Activated T-cell treated with anti-CD3 and anti-CD28 coated beads, Interleukin-2, amount 50 U/mL, for 48 hours (primary cell): ENCODE measurements at places on chromosomes 3 and 15.

- no peak for DNase-seq
These were observed 374.7 kb downstream of the VPS13C start for GRCh38 chr15:61685534-61685933.

DNA sequence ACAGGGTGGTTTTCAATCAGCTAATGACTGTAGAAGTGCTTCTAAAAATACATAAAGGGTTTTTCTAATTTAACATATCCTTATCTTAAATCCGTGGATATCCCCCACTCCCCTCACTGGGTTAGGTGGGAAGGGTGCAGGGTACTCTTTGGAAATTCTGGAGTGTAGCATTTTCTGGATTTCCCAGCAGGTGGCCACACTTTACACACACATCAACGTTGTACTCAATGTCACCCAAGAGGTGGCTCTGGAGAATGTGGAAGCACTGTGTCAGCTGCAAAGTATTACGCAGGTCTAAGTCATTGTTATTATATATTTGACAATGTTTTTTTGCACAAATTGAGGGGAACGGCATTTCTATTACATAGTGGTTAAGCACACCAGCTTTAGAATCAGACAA is 168.8 kb downstream of the CHDH start:
- DNase-seq, result no peak

- no peak for DNase-seq
These were observed 19.5 kb downstream of the ZXDC start for GRCh38 chr3:126456211-126456610.

DNA sequence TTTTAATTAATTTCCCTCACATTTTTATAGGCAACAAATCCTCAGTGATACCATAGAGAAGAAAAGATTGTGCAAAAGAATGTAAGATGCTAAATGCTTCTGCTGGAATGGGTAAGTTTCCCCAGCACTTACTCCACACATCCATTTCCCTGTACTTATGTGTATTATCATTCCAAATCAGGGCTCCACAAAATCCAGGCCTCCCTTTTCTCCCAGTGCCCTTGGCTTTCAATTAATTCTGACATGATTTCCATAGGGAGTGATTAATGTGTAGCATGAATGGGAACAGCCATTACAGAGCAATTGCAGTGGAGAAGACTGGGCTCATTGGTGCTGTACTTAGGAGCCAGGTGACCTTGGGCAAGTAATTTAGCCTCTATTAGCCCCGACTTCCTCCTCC is 41.3 kb upstream of the UBE2E1 start:
- DNase-seq, result no peak

DNA sequence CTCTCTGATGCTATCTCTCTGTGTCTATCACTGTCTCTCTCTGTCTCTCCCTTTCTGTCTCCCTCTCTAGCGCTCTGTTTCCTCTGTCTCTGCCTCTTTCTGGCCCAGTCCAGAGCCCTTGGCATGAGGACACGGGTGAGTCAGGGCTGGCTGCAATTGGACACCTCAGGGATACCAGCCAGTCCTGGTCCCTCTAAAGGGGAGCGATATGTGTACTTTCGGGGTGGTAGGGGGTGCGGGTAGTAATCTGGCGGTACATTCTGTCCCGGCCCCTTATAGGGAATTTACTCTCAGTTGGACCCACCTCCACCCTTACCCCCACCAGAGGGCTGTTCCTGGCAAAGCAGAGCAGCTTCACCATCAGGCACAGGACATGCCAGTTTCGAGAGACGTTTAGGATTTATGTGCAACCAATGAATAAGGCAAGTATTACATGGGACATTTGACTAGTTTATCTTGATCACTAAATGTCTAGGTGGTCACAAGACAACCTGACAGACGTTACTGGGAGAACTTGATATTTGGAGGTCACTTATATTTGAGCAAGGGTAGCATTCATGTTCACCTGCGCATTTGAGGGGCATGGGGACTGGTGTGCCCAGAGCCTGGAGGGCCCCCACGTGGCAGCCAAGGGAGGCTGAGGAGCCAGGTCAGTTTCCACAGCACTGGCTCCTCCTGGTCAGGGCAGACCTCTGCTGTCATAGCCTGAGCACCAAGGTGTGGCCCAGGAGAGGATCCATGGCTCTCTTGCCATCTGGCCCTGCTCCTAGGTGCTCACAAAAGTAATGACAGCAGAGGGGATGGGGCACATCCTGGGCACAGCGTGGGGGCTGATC is 256.1 kb downstream of the PLCL2 start:
- no peak for DNase-seq

- DNase-seq, result no peak
These were observed 81.5 kb downstream of the DIPK2A start for GRCh38 chr3:144053121-144053520.

- no peak for DNase-seq
These were observed 201.3 kb upstream of the MRPL3 start for GRCh38 chr3:131704098-131704497.

GRCh38 chr3:186630950-186631641 is 9.1 kb upstream of the FETUB start:
- no peak for DNase-seq

DNA sequence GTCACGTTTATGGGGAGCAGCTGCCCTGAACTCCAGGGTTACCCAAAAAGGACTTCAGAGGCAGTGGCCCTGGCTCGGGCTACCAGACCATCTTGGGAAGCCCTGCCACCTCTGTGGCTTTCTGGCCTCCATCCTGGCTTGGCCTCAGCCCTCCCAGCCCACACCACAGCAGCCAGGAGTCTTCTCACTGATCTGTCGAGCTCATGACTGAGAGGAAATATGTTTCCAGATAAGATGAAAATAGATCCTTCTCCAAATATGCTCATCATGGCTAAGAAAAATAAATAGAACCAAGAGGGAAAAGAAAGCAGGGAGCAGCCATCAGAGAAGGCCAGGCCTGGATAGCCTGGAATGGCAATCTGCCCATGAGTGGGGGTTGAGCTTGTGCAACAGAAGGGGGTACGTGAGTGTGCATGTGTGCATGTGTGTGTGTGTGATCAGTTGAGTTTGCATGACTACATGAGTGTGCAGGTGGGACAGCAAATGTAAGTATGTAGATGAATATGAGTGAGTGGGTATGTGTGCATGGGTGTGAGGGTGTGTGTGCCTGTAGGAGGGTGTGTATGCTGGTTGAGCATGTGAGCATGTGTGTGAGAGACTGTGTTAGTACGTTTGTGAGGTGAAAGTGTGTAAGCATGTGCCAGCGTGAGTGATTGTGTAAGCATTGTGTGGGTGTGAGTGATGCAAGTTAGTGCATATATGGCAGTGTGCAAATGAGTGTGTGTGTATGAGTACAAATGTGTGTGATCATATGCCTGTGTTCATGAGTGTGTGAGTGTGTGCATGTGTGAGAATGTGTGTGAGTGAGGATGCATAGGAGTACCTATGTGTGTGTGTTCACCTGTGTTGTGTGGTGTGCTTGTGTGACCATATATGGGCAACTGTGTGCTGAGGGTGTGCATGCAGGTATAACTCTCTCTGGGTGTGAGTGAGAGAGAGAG is 9.9 kb upstream of the RFT1 start:
- no peak for DNase-seq

- DNase-seq, result no peak
These were observed 730.7 kb downstream of the AGBL1 start for GRCh38 chr15:86810329-86810728.

DNA sequence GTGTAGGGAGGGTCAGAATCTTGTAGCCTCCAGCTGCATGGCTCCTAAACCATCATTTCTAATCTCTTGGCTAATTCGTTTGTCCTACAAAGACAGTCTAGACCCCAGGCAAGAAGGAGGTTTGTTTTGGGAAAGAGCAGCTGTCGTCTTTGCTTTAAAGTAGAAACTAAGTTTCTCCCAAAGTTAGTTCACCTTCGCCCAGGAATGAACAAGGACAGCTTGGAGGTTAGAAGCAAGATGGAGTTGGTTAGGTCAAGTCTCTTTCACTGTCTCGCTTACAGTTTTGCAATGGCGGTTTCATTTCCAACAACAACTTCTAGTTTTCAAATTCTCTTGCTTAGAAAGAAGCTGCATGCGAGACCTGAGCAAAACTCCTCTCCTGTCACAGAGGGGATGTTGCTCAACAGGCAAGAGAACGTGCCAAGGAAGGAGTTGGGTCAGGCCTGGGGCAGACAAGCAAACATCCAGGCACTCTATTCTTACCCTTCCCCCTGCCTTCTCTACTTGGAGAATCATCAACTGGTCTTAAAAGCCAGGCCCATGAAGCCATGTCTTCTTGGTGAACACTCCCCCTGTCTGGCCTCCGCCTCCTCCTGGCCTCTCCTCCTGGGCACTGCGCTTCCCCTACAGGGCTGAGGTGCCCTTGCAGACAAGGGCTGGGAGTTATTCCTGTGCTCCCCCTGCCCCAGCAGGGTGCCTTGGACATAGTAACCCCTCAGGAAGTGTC is 57.6 kb downstream of the TMEM44 start:
- DNase-seq, result no peak

DNA sequence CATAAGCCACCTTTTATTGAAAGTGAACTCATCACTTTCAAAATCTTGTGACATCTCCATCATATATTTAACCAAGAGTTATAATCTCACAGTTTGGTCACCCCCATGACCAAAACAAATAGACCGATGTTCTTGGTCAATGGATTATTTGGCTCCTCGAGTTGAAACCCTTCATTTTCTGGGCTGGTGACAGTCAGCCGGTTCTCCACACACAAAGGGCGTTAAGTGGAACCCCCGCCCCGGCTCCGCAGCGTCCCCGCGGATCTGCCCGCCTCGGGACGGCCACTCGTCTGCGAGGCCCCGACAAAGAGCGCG is 772 bp downstream of the TSPAN3 start:
- no peak for DNase-seq

GRCh38 chr3:127777921-127778656 is 44.2 kb downstream of the MGLL start:
- no peak for DNase-seq

GRCh38 chr15:78950902-78951840 is 6.3 kb upstream of the CTSH start:
- no peak for DNase-seq

DNA sequence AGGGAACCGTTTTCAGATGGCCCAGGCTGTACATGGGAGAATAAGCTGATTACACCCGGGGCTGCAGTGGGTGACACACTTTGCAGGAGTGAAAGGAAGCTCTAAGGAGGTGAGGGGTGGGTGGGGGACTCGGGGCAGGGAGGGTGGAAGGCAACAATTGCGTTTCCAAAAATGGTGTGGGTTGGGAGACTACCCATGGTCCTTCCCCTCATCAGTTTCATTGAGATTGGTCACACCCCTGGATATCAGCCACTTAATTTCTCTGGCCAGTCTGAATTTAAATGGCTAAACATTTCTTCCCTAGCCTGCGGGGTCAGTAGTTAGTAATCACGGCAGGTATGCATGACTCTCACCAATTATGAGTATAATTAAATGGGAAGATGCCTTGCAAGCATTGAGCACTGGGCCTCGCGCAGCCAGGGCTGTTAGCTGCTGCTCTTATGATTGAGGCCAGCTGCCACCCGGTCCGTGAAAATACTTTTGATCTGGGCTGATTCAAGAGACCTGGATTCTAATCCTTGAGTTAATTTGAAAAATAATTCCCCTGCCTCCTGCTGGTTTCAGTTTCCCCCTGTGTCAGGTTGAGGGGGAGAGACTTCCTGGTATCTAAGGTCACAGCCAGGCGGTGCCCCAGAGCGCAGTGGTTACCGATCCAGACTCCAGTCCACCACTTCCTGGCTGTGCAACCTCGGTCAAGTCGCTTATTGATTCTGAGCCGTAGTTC is 23.3 kb downstream of the SLC6A6 start:
- no peak for DNase-seq

DNA sequence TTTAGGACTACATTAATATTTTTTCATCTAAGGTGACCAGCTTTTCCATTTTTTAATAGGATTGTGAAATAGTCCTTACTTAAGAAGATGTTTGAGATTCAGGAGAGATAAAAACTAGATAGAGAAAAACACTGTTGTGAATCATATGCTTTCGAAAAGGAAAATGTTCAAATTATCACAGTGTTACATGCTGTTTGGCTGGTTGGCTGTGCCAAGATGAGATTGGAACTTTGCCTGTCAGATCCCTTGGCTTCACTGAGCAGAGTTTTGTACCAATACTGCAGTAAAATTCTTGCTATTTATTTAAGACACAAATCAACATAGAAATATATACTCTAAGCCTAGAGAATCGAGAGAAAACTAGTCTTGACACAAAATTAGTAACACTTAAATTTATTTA is 117.2 kb downstream of the OXSM start:
- no peak for DNase-seq

DNA sequence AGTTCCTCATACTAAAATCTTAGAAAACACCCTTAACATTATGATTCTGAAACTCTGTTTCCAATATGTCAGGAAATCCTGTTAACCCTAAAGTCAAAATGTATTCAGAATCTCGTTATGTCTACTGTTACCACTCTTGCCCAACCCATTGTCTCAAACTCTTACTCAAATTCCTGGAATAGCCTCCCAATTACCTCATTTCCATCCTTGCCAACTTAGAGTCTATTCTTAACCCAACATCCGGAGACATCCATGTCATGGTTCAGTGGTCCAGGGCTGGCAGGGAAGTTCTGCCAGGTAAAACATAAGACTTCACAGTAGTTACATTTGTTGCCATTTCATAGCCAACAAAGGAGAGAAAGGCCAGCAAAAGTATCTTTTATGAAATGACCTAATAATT is 593.9 kb downstream of the PYDC2 start:
- DNase-seq, result no peak

GRCh38 chr15:66595931-66596545 is 30.2 kb upstream of the LCTL start:
- no peak for DNase-seq

GRCh38 chr3:108403686-108404345 is 106.6 kb downstream of the MYH15 start:
- no peak for DNase-seq

- no peak for DNase-seq
These were observed 32.4 kb upstream of the ALDH1L1 start for GRCh38 chr3:126212620-126213378.

GRCh38 chr3:18591120-18591519 is 166.0 kb upstream of the SATB1 start:
- DNase-seq, result no peak

DNA sequence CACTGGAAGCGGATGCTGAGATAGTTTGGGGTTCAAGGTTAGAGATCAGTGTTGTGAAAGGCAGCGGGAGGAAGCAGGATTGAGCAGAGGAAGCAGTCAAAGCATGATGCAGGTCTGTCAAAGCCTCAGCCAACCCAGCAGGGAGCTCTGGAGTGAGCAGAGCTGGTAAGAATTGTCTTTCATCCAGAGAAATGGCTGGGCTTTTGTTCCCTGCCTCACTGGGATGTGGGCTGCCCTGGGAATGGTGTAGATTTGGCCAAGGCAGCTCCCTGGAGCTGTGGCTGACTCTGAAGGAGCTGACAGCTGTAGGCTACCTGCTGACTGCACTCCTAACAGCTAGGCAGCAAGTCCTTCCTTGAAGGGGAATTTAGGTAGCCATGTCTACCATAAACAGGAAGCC is 61.9 kb upstream of the STXBP5L start:
- no peak for DNase-seq

GRCh38 chr3:119819806-119820205 is 37.9 kb downstream of the NR1I2 start:
- no peak for DNase-seq

DNA sequence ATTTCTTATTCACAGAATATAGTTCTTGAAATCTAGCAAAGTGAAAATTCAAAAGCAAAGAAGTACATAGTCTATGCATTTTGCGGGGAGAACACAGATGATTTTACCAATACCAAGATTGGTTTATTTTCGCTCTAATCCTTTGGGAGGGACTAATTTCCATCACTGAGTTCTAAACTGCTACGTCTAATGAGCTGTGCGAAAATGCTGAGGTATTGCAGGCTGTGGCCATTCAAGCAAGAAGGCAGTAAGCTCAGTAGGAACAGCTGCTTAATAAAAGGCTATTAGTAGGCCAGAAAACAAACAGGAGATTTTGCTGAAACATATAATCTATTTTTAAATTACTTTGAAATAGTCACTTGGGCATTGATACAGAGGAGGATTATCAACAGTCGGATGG is 379.0 kb downstream of the CNTN4 start:
- no peak for DNase-seq
